Liver (tissue), 10 donors: ENCODE measurements at places on chromosomes 5 and 9.

DNA sequence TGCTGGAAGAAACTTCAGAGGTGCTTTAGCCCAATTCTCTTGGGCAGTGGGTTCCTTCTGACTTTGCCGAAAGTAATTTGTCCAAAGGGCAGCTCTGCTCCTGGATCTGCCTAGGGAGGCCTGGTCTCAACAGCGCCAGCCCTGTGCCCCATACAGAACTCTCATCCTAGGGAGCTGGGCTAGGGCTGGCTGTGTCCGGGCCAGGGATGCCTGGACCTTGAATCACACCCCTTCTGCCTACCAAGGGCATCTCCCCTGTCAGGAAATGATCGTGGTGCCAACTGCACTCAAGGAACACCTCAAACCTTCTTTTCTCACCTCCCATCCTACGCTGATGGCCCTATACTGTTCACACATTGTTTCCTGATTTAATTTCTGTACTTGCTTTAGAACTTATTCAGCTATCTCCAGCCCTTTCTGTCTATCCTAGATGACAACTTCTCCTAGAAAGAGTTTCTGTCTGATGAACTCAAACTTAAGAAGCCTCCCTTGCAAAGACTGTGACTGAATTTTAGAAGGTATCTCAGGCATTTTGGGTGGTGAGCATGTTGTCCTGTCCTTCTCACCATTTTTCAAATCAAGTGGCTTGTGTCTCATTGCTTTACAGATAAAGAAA lies 37.4 kb upstream of the NFIB start:
- H3K27me3 ChIP-seq = no peaks in the 10 kb centered on the region
- no peak overlapping the region for H3K4me3 ChIP-seq
- no peaks in the 10 kb centered on the region for H3K36me3 ChIP-seq
- no peak for DNase-seq

GRCh38 chr5:30596495-30597064 lies 596.9 kb upstream of the CDH6 start:
- no peak for DNase-seq
- no peak overlapping the region for H3K27ac ChIP-seq
- H3K4me3 ChIP-seq = no peak overlapping the region
- H3K4me1 ChIP-seq = peaks cover 10% of the 10 kb centered on the region
- H3K36me3 ChIP-seq = no peaks in the 10 kb centered on the region

DNA sequence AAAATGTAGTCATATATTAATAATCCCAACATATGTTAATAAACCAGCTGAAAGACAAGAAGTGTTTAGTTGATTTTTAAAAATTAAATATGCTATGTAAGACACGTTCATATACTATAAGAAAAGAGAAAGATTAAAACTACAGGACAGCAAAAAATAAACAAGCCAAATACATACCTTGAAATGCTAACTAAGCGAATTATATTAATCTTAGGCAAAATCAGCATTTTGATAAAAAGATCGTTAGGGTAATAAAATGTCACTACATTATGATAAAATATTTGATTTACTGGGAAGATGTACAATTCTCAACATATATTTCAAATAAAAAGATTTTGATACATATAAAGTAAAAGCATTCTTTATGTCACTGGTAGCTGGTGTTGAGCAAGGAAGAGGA lies 938.3 kb downstream of the PTPRD start:
- no peaks in the 10 kb centered on the region for H3K27me3 ChIP-seq
- DNase-seq = no peak
- H3K36me3 ChIP-seq = no peaks in the 10 kb centered on the region
- no peaks in the 10 kb centered on the region for H3K4me1 ChIP-seq
- H3K27ac ChIP-seq = no peak overlapping the region

DNA sequence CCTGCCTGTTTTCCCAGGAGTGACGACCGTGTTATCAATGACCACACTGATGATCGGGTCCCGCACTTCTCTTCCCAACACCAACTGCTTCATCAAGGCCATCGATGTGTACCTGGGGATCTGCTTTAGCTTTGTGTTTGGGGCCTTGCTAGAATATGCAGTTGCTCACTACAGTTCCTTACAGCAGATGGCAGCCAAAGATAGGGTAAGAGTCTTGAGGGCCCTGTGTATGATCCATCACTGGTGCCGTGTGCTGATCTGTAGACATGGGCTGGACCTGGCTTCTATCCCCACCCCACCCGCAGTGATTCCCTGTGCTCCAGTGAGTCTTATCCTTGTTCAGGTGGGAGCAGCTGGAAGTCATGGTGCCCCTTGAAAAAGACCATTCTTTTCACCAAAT lies 26.0 kb downstream of the GABRP start:
- no peaks in the 10 kb centered on the region for H3K36me3 ChIP-seq
- H3K27ac ChIP-seq = no peak overlapping the region
- H3K4me1 ChIP-seq = no peaks in the 10 kb centered on the region
- no peak overlapping the region for H3K4me3 ChIP-seq
